ENCODE measurements at places on chromosomes 11 and 22.

DNA sequence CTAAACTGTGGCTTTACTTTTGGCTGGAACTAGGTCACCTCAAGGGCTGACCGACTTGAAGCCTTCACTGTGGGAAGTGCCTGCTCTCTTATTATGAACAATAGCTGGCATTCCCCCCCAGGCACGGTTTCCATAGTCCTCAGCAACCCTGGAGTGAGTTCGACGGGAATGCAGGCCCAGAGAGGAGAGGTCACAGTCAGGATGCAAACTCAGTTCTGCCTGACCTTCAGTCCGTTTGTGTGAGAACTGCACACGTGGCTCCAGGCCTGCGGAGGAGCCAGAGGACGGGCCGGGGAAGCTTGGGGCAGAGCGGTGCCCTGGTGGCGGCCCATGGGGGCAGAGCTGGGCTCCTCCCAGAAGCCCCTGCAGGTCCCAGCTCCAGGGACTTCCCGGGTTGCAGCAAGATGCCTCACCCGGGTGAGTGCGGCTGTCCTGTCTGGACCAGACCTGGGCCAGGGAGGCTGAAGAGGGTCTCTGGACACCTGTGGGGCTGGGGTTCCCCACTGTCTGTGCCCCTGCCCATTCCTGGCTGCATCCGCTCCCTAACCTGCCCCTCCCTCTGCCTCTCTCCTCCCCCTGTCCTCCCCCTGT lies 17.2 kb downstream of the SLC25A18 start:
- no peak for DNase-seq

GRCh38 chr11:102685754-102686153 lies 19.8 kb downstream of the MMP27 start:
- no peak for DNase-seq

GRCh38 chr22:42434748-42435425 lies 2.7 kb upstream of the NFAM1 start:
- DNase-seq, result peak; percentile 19

DNA sequence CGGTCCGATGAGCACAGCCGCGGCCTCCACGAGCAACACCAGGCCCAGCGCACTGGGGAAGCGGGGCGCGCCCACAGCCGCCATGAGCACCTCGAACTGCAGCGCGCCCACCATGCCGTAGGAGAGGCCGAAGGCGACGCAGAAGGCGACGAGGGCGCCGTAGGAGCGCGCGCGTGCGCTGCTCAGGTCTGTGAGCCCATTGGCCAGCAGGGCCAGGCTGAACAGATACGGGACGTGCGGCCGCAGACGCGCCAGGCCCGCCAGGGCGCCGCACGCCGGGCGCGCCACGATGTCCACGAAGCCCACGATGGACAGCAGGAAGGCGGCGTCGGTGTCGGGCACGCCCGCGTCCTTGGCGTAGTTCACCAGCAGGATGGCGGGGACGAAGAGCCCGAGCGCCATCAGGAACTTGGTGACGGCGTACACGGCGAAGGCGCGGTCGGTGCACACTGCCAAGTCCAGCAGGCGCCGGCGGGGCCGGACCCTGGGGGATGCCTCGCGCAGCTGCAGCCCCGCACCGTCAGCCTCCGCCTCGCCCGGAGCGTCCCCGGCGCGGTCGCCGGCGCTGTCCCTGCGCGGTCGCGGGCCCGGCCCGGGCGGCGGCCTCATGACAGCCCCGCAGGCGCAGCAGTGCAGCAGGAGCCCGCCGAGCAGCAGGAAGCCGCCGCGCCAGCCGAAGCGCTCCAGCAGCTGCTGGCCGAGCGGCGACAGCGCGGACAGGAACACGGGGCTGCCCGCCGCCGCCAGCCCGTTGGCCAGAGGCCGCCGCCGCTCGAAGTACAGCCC lies 2.9 kb downstream of the SLC16A8 start:
- DNase-seq, result no peak

- no peak for DNase-seq
These were observed 23.3 kb upstream of the PPFIA1 start for GRCh38 chr11:70247042-70247709.

DNA sequence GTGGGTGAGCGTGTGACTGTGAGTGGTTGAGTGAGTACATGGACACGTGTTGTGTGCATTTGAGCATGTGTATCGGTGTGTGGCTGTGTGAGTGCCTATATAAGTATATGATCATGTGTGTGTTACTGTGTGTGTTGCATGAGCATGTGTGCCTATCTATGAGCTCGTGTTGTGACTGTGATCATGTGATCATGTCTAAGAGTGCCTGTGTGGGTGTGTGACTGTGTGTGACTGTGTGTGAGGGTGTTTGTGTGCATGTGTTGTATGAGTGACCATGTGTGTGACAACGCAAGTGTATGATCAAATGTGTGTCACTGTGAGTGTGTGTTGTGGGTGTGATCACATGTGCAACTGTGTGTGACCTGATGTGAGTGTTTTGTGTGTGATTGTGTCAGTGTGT lies 88.8 kb downstream of the UBASH3B start:
- DNase-seq, result no peak

DNA sequence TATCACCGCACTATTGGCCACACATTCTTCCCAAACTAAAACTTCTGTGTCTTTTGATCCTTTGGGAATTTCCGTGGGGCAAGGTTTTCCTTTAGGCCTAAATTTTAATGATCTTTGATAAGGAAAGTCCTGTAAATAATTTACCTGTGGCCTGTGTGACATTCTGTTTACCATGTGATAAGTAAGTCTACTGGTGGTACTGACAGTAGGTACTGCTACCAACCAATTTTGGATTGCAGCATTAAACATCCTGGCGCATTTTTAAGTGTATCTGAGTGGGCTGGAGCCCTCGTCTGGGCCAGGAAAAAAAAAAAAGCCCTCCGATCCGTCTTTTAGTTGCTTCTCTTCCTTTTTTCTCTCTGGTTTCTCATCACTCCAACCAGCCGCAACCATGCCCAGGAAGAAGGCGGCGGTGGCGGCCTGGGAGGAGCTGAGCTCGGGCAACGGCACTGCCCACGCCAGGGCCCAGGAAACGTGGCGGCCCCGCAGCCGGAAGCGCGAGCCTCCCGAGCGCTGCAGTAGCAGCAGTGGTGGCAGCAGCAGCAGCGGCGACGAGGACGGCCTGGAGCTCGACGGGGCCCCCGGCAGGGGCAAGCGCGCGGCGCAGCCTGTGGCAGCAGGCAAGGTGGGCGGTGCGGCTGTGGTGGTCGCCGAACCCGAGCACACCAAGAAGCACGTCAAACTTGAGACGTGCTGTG lies 33.6 kb downstream of the ASRGL1 start:
- no peak for DNase-seq

GRCh38 chr11:84882056-84882455 lies 745.1 kb downstream of the DLG2 start:
- DNase-seq, result no peak

DNA sequence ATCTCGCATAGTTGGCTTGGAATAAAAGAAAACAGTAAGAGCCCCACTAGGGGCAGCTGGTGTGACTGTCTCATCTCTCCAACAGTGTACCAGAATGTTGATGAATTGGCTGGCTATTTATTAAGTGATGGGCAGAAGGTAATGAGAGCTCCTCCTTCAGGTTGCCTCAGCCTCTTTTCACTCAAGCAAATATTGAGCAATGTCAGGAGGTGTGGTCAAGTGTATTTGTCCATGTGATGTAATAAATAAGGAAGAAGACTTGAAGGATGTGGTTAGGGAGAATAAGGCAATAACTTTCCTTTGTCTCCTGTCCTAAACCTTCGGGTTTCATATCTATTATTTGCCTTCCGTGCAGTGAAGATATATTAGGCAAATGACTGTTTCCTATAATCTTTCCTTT lies at the start of gene TCN1:
Gene TCN1 (minus strand): TSS at position 91 of the 400 bp plus-strand sequence. CDS start 17 bp downstream, at position 74.
- DNase-seq, result no peak

- DNase-seq, result no peak
These were observed 3.8 kb upstream of the FLI1 start for GRCh38 chr11:128689948-128690664.

- peak; percentile 93 for DNase-seq
These were observed 167.8 kb upstream of the NARS2 start for GRCh38 chr11:78742430-78742829.

GRCh38 chr11:32429477-32429876 lies 5.9 kb downstream of the WT1 start:
- no peak for DNase-seq

DNA sequence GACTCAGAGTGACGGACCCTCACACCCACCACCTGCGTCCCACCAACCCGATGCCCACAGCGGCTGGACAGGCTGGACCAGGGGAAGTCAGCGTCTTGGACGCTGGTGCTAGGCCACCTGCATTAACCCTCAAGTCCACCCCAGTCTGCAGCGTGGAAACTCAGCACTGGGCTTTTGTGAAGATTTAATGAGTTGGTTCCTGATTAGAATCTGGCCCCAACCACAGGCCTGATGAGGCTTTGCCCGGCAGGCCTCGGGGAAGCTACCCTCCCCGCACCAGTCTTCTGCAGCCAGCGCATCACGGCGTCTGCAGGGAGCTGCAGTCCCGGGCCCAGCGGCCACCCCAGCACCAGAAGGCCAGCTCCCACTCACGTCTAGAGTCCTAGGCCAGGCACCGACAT lies 101.0 kb downstream of the BRD1 start:
- DNase-seq, result no peak

- no peak for DNase-seq
These were observed 8.2 kb downstream of the UBASH3B start for GRCh38 chr11:122663764-122664163.

DNA sequence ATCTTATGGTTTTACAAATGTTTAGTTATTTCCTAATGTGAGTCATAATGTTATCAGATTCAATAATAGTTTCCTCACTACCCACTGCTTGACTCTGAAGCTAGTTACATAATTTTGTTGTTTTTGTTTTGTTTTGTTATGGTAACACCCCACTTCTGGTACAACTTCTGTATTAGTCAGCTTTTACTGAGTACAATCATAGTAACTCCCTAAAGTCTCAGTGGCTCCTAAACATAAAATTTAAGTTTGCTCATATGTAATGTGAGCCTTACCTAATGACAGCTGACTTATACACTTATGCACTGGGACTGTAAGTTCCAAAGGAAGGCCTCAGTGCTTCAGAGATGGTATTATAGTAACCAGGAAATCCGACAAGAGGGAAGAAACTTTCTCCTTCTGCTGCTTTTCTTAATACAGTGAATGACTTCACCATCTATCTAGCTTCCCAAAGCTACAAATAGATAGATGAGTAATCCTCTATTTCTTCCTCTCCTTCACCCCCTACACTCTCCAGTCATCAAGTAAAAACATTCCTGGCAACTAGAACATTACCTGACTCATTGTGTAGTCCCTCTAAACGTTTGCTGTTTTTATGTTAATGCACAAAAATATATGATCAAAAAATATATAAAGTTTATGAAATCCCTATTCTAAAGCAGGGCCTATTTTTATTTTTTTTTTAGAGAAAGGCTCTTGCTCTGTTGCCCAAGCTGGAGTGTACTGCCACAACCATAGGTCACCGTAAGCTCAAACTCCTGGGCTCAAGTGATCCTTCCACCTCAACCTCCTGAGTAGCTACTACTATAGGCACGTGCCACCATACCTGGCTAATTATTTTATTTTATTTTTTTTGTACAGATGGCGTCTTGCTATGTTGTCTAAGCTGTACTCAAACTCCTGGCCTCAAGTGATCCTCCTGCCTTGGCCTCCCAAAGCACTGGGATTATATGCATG lies 563.0 kb downstream of the SOX6 start:
- no peak for DNase-seq

DNA sequence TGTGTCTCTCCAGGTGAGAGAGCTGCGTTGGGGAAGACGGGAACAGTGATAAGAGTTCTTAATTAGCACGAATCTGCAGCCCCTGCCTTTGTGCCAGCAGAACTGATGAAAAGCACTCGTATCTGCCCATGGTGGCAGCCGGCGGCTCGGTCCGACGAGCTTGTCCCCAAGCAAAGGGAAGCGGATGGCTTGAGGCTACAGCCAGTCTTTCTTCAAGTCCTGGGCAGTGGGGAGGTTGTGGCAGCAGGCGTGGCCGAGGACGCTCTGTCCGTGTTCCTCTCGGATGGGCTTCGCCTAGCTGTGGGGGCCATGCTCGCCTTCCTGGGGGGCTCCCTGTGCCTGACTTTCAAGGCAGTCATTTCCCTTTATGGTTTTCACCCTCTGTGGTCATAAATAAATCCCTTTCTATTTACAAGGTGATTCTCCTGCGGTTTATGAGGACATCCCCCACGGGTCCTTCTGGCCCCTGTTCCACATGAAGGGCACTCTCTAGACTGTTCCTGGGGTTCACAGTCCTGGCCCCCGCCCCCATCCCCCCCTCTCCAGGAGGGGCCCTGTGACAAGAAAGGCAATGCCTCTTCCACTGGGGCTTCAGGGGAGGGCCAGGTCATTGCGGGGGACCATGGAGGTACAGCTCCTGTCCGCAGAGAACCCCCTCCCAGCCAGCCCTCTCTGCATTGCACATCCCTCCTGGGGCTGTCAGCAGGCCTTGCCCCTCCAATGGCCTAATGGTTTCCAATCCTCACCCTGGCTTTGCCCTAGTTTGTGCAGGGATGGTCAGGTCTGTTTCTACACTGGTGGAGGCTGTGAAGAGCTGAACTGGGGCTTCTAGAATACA lies 1212.3 kb downstream of the BRD1 start:
- DNase-seq, result no peak

GRCh38 chr11:90788961-90789360 lies 566.1 kb upstream of the CHORDC1 start:
- no peak for DNase-seq

- DNase-seq, result no peak
These were observed 4.3 kb downstream of the IL2RB start for GRCh38 chr22:37145180-37146050.

- DNase-seq, result no peak
These were observed 22.4 kb upstream of the MYH9 start for GRCh38 chr22:36409911-36410756.

GRCh38 chr11:108221911-108222573 lies 396 bp downstream of the NPAT start:
- DNase-seq, result no peak

- no peak for DNase-seq
These were observed 11.1 kb upstream of the OSM start for GRCh38 chr22:30277547-30278344.

DNA sequence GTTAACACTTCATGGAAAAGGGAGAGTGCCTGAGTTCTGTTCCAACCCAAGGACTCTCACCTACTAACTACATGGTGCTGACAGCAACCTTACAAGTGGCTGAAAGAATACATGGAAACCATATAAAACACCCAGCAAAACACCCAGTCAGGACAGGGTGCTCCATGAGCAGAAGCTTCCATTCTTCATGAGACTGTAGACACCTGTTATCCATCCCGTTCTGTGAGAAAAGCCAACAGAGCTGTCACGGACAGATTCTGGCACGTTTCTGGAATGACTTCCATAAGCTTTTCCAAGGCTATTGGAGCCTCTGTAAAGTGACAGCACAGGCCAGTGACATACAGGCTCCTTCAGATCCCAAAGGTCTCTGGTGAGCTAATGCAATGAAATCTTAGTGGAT lies 23.2 kb downstream of the PRR14L start:
- no peak for DNase-seq

GRCh38 chr11:36314434-36314767 lies 18.3 kb downstream of the PRR5L start:
- DNase-seq, result no peak

DNA sequence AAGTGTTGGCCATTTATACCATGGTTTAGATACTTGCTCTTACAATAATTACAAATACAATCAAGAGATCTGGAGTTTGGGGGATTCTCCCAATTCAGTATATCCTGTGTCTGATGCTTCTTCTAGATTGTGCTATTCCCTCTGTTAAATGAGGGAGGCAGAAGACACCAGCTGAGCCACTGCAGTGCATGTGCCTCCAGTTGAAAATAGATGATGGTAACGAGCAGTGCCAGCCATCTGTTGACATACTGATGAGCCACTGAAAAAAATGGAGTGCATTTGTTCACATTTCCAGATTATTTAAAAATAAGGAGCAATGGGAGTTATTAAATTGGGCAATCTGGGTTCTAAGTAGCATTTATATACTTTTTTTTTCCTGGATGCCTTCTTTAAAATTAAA lies 1428.0 kb upstream of the TENM4 start:
- peak; percentile 38 for DNase-seq

GRCh38 chr11:117087446-117087845 lies 10.8 kb downstream of the SIK3 start:
- DNase-seq, result no peak
